ENCODE measurements at places on chromosomes 3 and 15.

DNA sequence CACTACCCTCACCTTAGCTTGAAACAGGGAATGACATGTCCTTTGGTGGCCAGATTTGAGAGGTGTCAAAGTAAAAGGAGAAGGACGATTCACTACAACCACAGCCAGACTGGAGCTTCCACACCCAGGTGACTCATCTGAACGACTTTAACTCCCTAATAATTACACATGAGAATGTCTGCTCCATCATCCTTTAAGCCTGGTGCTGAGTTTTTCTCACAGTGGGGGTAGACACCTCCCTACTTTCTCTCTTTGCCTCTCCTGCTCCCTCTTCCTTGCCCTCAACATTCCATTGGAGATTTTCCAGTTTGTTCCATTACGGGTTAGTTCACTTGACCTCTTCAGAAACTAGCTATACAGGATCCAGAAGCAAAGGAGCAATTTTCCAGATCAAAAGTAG, 154.3 kb upstream of the BHLHE40 start:
- DNase-seq, result peak; percentile 84

GRCh38 chr3:50259432-50260026, 9.4 kb upstream of the SEMA3B start:
- DNase-seq, result no peak

GRCh38 chr3:98732286-98733052, 30.7 kb upstream of the ST3GAL6 start:
- peak; percentile 23 for DNase-seq

- DNase-seq, result no peak
These were observed 121.8 kb downstream of the AGBL1 start for GRCh38 chr15:86201313-86202008.

DNA sequence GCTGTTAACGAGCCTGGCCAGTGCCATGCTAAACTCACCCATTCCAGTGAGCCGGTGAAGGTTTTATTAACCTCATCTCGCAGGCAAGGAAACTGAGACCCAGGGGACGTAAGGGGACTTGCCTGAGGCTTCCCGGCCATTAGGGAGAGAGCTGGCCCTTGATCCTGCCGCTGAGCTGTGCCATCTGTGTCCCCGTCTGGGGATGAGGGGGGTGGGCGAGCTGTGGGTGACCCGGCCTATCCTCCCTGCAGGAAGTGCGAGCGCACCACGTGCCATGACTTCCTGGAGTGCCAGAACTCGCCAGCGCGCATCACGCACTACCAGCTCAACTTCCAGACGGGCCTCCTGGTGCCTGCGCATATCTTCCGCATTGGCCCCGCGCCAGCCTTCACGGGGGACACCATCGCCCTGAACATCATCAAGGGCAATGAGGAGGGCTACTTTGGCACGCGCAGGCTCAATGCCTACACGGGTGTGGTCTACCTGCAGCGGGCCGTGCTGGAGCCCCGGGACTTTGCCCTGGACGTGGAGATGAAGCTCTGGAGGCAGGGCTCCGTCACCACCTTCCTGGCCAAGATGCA, 88.5 kb downstream of the FBLN2 start:
- no peak for DNase-seq

- DNase-seq, result no peak
These were observed 223.0 kb downstream of the EPHA6 start for GRCh38 chr3:97037294-97037943.

DNA sequence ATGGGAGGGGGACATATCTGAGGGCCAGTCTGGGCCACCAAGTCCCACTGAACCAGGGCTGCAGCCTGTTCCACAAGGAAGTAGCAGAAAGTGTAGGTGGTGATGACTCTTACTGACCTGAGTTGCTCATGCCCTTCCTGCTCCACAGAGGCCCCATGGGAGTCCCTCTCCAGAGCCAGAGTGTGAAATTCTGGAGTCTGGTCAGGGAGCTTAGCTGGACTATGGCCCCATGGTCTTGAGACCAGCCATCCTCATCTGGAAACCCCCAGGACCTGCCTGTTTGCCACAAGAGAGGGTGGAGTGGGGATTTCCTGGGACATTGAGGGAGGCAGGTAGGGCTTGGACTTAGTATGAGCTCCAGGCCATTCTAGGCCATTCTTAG, 3.0 kb downstream of the SPINT1 start:
- DNase-seq, result peak; percentile 23

DNA sequence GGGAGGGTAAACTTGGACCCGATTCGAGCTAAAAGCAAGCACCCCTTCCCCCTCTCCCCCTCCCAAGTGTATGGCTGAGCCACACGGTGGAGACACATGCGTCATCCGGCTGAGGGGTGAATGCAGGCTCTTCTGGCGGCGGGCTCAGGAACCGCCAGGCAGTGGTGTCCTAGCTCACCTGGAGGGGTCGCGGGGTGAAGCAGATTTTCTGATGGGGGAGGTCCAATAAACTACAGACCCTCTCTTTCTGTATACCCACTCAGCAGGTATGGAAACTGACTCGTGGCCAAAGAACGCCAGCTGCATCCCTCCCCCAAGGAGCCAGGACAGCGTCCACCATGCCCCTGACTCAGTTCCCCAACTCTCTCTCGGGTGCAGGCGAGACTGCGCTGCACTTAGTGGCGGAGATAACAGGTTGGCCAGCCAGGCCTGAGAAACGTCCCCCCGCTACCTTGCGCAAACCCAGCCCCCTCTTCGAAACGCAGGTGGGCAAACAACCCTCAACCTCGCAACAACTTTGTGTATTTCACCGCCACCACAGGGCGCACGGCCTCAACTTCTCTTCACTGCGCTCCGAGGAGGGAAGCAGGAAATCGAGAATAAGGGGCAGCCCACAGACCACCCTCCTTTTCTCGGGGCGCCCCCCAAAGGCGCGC, 1.3 kb downstream of the MAGI1 start:
- no peak for DNase-seq

- no peak for DNase-seq
These were observed 385.3 kb downstream of the TBC1D5 start for GRCh38 chr3:17357035-17357710.

- DNase-seq, result no peak
These were observed 87.3 kb upstream of the OXTR start for GRCh38 chr3:8856721-8857120.

DNA sequence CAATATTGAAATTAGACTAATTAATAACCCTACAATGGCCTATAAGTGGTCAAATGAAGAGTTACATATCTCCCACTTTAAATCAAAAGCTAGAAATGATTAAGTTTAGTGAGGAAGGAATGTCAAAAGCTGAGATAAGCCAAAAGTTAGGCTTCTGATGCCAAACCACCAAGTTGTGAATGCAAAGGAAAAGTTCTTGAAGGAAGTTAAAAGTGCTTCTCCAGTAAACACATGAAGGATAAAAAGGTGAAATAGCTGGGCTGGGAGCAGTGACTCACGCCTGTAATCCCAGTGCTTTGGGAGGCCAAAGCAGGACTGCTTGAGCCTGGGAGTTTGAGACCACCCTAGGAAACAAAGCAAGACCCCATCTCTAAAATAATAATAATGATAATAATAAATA, 46.9 kb upstream of the DCUN1D1 start:
- DNase-seq, result no peak

DNA sequence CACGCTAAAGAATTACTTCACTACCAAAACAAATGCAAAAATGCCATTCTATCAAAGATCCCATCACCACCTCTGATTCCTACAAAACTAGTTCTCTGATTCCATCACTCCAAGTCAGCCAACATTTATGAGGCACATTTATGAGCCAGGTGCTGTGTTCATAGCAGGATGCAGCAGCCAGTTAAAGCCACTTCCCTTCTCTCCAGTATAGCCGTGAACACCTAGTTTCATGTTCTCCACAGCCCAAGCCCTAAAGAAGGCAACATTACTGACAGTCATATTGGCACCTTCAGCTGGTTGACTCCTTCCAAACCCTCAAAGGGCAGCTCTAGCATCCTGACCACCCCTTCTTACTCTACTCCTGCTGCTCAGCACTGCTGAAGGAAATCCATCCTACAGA, 36.4 kb downstream of the RYK start:
- DNase-seq, result no peak

DNA sequence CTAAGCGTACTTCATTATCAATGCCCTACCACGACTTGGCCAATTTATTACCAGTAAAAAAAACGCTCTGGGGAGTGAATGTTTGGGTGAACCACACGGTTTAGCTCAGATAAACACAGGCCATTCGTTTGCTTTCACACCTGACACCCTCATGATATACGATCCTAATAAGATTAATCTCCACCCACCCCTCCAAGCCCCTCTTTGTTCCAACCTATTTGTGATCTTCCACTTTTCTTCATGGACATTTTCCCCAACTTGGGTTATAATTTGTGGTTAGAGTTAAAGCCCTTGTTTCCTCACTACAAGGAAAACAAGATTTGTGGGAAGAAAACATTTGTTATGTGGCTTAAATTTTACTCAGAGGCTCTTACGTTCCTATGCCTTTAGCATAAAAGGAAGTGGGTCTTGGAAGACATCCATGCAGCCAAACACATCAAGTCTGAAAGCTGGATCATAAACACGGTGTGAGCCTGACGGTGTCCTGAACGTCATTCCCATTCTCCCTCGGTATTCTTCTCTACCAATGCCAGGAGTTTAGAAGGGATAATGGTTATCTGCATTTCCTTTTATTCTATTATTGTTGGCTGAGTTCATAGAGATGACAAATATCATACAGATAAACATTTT, 518.9 kb downstream of the NR2F2 start:
- no peak for DNase-seq

- DNase-seq, result peak; percentile 94
These were observed 34.1 kb downstream of the ZNF710 start for GRCh38 chr15:90035095-90035839.

GRCh38 chr3:195709676-195710085, 11.1 kb upstream of the MUC20 start:
- peak; percentile 4 for DNase-seq

DNA sequence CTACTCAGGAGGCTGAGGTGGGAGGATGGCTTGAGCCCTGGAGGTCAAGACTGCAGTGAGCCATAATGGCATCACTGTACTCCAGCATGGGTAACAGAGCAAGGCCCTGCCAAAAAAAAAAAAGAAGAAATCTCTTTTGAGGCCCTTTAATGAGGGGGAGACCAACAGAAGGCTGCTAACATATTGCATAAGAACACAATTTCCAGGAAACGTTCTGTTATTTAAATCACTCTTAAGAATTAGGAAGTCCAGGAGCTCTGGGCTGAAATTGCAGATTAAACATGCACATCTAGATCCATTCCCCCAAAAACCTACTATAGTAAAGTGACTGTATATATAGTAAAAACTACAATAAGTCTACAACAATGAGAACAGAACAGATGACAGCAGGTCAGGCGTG, 16.1 kb upstream of the BLM start:
- peak; percentile 21 for DNase-seq

DNA sequence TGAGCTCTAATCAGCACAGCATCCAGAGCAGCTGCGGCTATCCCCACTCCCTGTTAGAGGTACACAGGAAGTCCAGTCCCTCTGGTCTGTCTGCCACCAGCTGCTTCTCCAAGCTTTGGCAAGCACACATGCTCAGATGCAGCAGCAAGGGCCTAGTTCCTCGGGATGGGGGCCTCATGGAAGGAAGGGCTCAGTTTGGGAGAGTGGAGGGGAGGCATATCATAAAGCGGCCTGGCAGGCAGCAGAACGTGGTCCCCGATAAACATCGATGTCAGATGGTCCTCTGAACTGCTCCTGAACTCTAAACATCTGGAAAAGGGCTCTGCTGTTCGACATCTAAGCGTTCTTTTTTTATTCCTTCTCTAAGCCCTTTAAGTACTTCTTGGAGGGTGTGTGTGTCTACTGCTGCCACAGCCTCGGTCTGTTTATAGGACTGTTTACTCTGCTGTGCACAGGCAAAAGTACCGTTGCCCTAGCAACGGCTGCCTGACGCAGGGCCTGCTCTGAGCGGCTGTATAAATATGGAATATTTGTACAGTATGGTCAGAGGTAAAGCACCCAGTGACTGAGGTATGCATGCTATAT, 74.6 kb downstream of the PRICKLE2 start:
- no peak for DNase-seq
